Hindlimb muscle (tissue), 1 donor: ENCODE measurements at places on chromosomes 12 and 14. TPM values are rescaled to one million over a fixed set of nuclear protein-coding genes. Genes with fewer than 3 reads are reported as not detected.

TAS2R31 gene
- 0.90 TPM for polyA plus RNA-seq

CMA1 gene
- not detected for polyA plus RNA-seq

EPYC gene
- polyA plus RNA-seq: not detected

- DNase-seq: no peak
Measured at GRCh38 chr14:61109288-61109687, 128.2 kb downstream of the SLC38A6 start.

- no peak for DNase-seq
Measured at GRCh38 chr14:101918065-101918989, 46.0 kb upstream of the DYNC1H1 start.

DNA sequence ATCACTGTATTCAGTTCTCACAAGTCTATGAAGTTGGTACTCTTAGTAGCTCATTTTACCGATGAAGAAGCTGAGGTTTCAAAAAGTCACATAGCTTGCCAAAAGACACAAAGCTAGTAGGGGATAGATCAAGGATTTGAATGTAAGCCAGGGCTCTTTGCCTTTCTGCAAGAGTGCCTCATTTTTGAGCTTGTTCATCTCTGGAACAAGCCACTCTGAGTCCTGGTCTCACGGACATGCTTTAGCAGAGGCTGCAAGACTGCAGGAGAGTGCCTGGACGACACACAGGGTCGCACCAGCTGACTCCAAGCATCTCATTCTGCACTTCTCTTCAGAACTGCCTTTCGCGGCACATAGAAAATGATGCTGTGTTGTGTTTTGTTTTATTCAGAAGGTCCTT lies 3.7 kb downstream of the NUAK1 start:
- DNase-seq: no peak

- DNase-seq: no peak
Measured at GRCh38 chr12:52305921-52306705, 14.8 kb upstream of the KRT81 start.

DNA sequence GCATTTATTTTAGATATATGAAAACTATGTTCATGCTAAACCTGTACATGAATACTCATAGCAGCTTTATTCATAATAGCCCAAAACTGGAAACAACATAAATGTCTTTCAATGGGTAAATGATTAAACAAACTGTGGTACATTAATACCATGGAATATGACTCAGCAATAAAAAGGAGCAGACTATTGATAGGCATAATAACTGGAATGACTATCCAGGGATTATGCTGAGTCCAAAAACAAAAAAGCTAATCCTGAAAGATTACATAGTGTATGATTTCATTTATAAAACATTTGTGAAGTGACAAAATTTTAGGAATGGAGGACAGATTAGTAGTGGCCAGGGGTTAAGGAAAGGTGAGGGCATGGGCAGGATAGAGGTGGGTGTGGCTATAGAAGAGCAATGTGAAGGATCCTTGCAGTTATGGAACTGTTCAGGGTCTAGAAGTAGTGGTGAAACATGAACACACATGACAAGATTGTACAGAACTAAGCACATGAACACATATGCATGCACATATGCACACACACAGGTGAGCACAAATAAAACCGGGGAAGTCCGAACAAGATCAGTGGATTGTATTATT lies 61.1 kb upstream of the CDKN3 start:
- DNase-seq: no peak

GRCh38 chr12:6311822-6312528 lies 1.5 kb downstream of the PLEKHG6 start:
- DNase-seq: no peak

- DNase-seq: no peak
Measured at GRCh38 chr14:89767131-89767530, 187.4 kb downstream of the EFCAB11 start.

- DNase-seq: no peak
Measured at GRCh38 chr12:28065374-28065773, 92.8 kb upstream of the PTHLH start.
